Activated CD4-positive, CD25-positive, alpha-beta regulatory T cell (primary cell): ENCODE measurements at places on chromosomes 16 and 17.

- no peak for DNase-seq
Observed at GRCh38 chr17:72618001-72618509, 474.4 kb downstream of the SLC39A11 start.

- no peak for DNase-seq
Observed at GRCh38 chr17:48542114-48542656, 2.7 kb downstream of the HOXB2 start.

DNA sequence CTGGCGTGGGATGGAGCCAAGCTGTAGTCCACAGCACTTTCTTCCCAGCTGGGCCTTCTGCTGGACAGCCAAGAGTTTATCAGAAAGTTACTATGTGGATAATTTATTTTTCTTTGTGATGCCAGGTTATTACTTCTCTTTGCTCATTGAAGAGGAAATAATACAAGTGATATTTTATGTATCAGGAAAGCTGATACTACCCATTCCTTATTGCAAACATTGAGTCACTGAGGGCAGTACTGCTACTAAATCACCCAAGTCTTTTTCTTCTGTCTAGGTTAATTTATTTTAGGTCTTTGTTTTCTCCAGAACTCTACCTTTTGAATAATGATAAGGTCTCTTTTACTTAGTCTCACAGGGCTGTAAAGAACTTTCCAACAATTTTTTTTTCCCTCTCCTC lies 8.3 kb downstream of the NUP93 start:
- DNase-seq = no peak

DNA sequence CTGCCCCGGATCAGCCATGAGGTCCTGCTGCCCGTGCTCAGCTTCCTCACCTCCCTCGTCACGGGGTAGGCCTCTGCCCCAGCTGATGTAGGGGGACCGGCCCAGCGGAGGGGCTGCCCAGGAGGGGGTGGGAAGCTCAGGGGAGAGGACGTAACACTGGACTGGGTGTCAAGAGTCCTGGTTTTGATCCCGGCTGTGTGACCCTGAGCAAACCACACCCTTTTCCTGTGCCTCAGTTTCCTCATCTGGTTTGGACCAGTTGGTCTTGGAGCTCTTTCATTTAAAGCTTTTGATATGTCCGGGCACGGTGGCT lies 6.6 kb downstream of the WDR81 start:
- no peak for DNase-seq

DNA sequence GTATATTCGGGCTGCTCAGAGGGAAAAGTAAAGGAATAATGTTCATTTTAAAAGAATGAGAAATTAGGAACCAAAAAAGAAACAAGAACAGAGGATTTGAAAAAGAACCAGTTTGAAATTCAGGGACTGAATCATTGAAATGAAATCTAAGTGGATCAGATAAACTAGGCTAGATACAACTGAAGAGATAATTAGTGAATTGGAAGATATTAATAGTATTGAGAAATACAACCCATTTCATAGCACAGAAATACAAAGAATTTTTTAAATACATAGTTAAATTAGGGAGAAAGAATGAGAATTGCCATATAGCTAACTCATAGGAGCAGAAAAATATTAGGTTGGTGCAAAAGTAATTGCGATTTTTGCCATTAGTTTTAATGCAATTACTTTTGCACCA lies 117.3 kb upstream of the NOL11 start:
- no peak for DNase-seq

- DNase-seq = peak; percentile 3
Observed at GRCh38 chr16:11743308-11744074, 834 bp upstream of the TXNDC11 start.

- DNase-seq = no peak
Observed at GRCh38 chr17:47846716-47847340, 4.1 kb downstream of the SP6 start.

DNA sequence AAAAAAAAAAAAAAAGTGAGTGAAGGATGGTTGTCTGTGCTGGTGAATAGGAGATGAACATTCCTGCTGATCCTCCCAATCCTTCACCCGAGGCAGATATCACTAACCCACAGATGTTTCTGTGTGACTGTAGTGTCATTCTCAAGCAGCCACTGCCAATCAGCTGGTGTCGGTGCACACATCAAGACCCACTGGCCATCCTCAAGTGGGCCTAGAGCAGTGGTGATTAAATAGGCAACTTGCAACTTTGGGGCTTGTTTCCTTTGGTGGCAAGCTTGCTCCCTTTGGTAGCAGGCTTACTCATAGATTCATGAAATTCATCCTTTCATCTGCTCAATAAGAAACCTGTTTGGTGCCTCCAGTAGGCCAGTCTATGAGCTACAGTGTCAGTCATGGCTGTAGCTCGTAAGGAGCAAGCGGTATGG lies 51.1 kb upstream of the LGALS9 start:
- no peak for DNase-seq

DNA sequence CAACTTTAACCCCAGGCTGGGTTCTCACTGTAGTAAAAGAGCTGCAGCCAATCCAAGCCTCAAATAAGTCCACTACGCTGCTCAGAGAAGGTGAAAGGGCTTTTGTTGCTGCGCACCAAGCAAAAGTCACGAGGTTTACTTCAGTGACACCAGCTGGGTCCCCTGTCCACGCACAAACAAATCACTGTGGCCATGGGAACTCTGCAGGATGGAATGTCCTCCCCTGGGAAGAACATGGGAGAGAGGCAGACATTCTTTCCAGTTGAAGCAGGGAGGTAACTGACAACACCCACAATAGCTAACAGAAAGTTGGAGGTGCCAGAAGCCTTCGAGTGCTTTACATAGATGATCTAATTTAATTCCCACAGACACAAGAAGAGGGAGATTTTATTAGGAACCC lies 181.9 kb downstream of the PMP22 start:
- DNase-seq = no peak

DNA sequence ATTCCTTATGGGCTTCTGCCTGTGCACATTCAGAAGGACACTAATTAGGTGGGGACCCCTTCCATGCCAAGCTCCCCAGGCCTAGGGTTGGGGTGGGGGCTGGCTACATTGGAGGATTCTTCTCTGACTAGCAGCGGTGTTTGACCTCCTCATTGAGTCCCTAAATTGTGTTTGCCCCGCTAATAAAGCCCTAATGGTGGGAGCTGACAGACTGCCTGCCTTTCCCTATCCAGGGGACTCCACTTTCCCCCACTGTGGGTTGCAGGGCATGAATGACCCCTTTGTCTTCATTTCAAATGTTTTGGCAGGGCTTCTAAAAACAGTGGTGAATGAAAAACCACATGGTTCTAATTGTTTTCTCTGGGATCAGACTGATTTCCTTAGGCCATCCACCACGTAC lies 476.8 kb upstream of the CDH11 start:
- no peak for DNase-seq

GRCh38 chr17:73228748-73229236 lies 32.9 kb downstream of the CPSF4L start:
- DNase-seq = no peak

GRCh38 chr16:87372305-87372704 lies 11.3 kb downstream of the FBXO31 start:
- DNase-seq = no peak

DNA sequence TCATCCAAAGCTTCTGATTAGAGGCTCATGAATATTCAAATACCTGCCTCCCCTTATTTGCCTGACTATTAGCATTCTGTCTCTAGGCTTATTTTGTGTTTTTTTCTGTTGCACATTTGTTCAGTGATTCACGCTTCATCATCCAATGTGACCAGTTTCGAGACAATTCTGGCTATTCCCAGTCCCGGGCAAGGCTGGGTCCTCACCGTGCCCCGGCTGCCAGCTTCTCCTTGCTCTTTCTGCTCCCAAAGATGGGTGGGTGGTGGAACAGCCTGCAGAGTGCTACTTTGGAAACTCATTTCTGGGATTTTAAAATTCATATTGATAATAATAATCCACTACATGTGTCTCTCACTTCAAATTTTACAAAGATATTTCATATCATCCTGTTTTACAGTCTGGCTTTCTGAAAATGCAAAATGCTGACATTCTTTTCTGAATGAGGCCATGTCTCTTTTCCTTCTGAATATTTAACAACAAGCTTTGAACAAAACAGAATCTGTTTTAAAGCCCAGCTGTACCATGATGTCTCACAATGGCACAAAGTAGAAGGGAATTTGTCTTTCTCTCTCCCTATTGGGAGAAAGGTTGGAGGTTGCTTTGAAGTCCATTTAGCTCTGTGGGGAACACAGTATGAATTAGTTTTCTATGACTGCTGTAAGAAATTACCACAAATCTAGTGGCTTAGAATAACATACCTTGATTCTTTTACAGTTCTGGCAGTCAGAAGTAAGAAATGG lies 116.9 kb upstream of the CDH13 start:
- no peak for DNase-seq

GRCh38 chr16:67305216-67306071 lies 21.1 kb downstream of the KCTD19 start:
- DNase-seq = no peak

GRCh38 chr16:74320707-74321106 lies 24.1 kb downstream of the PSMD7 start:
- no peak for DNase-seq

- DNase-seq = no peak
Observed at GRCh38 chr17:4109449-4109848, 33.4 kb downstream of the ZZEF1 start.

DNA sequence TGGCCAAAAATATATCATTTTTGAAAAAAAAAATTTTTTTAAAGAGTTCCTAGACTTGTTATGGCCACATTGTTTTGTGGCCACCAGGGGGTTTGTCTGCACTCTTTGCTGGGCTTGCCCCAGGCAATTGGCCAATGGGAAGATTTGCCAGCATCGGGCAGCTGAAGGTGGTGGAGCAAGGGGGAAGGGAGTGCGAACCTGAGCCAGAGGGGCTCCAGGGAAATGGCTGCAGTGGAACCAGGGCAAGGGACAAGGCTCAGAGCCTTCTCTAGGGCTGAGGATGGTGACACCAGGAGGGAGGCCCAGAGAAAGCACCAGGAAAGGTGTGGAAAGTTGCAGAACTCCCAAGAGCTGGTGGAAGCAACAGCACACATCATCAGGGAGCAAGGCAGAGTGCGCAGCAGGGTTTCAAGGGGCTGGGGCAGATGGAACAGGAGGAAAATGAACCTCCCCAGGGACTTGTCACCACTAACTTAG lies 15.5 kb upstream of the CMIP start:
- no peak for DNase-seq

DNA sequence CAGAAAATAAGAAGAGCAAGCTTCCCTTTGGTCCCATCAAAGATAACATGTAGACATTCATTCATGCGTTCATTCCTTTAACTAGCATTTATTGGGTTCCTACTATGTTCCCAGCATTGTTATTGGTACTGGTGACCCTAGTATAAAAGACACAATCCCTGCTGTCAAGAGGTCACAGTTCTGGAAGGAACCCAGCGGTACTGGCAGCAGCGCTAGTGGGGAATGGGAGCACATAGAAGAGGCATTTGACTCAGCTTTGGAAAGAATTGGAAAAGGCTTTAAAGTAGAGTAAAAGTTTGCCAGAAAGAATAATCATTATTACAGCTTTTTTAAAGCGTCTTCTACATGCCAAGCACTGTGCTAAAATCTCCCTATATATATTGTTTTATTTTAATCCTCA lies 41.7 kb upstream of the NF1 start:
- no peak for DNase-seq

- no peak for DNase-seq
Observed at GRCh38 chr17:3594051-3594800, 15.0 kb downstream of the TRPV1 start.

GRCh38 chr16:53581784-53582183 lies 78.8 kb upstream of the AKTIP start:
- no peak for DNase-seq

- peak; percentile 33 for DNase-seq
Observed at GRCh38 chr16:67246756-67247191, 507 bp downstream of the FHOD1 start.

DNA sequence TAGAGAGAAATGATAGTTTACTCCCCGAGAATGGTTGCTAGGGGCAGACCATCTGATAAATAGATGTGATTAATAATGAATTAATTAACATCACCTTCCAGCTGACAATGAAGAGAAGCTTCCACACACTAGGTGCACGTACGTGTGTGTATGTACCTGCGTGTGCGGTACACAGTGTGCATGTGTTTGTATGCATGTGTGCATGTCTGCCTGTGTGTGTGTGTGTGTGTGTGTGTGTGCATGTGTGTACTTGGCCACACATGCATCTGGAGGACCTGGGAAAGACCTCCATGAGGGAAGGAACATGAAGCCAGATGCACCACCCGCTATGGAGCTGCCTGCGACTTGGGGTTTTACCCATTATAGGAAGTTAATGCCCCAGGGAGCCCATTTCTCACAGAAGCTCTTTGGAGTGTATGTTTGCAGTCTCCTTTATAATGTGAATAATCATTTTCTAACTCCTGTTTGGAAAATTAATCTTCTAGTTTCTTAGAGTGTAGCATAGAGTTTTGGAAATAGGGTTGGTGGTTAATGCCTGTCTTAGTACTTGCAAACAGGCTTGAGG lies 229.1 kb downstream of the ENGASE start:
- no peak for DNase-seq

- DNase-seq = no peak
Observed at GRCh38 chr16:51557670-51558069, 406.6 kb upstream of the SALL1 start.

DNA sequence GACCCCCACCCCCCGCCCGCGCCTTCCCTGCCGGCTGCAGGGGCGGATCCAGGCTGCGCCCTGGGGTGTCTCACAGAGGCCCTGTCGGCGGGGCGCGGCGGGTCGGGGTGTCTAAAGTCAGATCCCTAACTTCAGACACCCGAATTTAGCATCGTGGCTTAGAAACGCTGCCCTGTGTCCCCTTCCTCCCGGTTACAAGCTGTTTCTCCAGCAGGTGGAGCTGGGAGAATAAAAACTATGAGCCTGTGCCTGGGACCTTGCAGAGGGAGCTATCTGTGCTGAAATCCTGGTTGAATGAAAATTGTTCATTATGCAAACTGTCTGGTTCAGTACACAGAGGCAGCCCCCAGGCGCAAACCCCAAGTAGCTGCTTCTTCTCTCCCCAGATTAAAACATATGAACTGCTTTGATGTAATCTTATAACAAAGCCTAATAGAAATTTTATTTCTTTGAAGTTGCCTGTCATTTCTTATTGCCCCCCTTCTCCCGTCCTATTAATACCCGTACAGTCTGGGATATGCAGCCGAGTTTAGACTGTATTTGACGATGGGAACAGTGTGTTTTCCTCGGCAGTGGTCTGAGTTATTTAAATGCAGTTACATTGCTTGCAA lies 79.0 kb downstream of the RPA1 start:
- no peak for DNase-seq
